Activated CD4-positive, alpha-beta T cell treated with anti-CD3 and anti-CD28 coated beads, Interleukin-2, amount 10 ng/mL, durations not matched to agents 24 days and 14 days (primary cell): ENCODE measurements at places on chromosomes 13 and 19.

DNA sequence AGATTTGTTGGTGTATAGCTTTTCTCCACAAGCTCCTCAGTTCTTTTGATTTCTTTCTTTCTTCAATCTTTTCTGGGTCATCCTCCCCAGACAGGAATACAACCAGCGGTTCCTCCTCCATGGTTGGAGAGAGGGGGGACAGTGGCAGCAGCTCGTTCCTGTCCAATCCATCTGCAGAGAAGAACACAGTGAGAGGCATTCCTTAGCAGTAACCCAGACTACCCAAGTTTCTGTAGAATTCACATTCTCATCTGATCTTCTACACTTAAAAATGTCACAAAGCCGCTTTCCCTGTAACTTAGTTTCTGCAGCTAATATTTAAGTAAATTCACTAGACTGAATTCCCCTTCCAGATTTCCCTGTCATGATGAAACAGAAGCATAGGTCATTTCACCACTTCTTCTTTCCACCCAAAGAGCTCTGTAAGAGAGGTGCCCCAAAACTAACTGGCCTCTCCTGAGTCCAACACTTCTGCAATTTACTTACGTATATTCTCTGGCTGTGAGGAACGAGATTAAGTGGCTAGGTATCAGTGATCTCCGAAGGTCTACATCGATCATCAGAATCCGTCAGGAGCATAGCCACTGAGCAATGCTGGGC is 171.9 kb downstream of the TBC1D4 start:
- no peak for DNase-seq

GRCh38 chr13:28850226-28850625 is 30.1 kb downstream of the MTUS2 start:
- DNase-seq: no peak

DNA sequence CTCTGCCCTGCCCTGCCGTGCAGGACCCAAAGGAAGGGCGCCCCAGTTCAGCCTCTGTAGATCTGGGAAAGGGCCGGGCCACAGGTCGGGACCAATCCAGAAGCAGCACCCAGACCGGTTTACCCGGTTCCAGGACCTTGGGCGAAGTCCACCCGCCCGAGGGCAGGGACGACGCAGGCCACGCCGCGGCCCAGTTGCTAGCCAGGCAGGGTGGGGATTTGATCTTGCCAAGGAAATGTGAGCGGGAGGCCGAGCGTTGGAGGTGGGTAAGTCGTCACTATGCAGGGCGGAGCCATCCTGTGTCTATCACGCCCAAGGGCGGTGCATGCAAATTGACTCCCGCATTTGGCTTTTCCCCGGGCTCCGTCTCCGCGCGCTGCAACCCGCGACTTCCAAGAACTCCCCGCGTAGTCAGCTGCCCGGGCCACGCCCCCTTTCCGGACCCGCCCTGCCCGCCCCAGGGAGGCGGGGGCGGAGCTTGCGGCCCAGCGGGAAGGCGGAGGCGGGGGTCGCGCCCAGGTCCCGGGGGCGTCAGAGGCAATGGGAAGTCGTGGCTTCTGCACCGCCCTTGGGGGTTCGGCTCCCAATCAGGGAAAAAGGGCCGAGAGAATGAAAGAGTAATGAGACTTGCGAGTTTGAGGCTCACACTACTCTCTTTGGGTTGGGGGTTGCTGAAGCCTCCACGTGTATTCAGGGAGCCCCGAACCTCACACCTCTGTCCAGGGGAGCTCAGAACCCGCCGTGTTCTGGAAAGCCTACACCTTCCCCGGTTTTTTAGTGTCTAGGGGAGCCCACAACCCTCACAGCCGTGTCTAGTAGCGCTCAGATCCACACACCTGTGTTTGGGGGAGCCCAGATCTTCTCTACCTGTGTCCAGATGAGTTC is 12.8 kb downstream of the IER2 start:
- DNase-seq: peak; percentile 98

DNA sequence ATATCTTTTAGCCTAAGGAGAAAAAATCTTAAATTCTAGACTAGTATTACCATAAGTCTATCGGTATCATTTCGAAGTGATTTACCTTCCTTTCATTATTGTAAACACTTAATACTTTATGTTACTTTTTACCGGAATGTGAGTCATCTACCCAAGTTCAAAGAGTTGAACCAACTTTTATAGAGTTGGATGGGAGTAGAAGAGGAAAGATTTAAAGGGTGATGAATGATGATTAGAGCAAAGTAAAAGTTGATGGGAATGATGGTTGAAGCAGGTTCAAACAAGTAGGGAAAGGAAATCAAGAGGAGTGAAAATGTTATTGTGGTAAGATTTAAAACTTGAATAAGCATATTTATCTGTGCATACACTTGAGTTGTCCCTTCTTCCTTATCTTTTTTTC is 11.3 kb upstream of the LPAR6 start:
- DNase-seq: no peak

- DNase-seq: no peak
Observed at GRCh38 chr13:34070006-34070405, 252.1 kb downstream of the RFC3 start.
